ENCODE measurements at places on chromosomes 13 and 19. TPM values are rescaled to one million over a fixed set of nuclear protein-coding genes. Genes with fewer than 3 reads are reported as not detected.

The SRRM5 gene
- not detected for total RNA-seq

The VSTM1 gene
- total RNA-seq = not detected

DNA sequence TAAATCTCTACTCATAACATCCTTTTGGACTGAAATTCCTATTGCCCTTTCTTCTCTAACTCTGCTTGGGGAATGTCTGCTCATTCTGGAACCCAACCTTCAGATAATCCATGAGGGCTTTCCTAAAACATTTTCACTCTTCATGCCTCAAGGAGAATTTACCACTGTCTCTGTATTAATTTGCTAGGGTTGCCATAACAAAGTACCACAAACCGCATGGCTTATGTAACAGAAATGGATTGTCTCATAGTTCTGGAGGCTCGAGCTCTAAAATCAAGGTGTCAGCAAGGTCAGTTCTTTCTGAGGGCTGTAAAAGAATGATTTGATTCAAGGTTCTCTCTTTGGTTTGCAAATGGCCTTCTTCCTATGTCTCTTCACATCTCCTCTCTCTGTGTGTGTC, 209.7 kb downstream of the LACC1 start:
- DNase-seq = no peak

GRCh38 chr13:44306371-44307192, 67.0 kb upstream of the SERP2 start:
- DNase-seq = no peak
